ENCODE measurements at places on chromosomes 1 and 21.

- no peak overlapping the region for H3K27ac ChIP-seq
- H3K36me3 ChIP-seq = no peaks in the 10 kb centered on the region
- H3K4me1 ChIP-seq = no peaks in the 10 kb centered on the region
- H3K27me3 ChIP-seq = no peaks in the 10 kb centered on the region
- no peak for DNase-seq
- no peak overlapping the region for H3K4me3 ChIP-seq
Measured at GRCh38 chr1:218510153-218510772, 165.1 kb downstream of the TGFB2 start.

DNA sequence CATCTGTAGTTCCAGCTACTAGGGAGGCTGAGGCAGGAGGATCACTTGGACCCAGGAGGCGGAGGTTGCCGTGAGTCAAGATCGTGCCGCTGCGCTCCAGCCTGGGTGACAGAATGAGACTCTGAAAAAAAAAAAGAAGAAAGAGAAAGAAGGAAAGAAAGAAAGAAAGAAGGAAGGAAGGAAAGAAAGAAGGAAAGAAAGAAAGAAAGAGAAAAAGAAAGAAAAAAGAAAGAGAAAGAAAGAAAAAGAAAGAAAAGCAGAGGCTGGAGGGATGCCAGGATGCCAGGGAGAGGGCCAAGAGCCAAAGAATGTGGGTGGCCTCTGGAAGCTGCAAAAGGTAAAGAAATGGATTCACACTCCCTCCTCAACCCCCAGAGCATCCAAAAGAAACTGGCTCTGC, 8.2 kb upstream of the KCNE2 start:
- H3K27me3 ChIP-seq = peaks cover 2% of the 10 kb centered on the region
- H3K4me1 ChIP-seq = no peaks in the 10 kb centered on the region

DNA sequence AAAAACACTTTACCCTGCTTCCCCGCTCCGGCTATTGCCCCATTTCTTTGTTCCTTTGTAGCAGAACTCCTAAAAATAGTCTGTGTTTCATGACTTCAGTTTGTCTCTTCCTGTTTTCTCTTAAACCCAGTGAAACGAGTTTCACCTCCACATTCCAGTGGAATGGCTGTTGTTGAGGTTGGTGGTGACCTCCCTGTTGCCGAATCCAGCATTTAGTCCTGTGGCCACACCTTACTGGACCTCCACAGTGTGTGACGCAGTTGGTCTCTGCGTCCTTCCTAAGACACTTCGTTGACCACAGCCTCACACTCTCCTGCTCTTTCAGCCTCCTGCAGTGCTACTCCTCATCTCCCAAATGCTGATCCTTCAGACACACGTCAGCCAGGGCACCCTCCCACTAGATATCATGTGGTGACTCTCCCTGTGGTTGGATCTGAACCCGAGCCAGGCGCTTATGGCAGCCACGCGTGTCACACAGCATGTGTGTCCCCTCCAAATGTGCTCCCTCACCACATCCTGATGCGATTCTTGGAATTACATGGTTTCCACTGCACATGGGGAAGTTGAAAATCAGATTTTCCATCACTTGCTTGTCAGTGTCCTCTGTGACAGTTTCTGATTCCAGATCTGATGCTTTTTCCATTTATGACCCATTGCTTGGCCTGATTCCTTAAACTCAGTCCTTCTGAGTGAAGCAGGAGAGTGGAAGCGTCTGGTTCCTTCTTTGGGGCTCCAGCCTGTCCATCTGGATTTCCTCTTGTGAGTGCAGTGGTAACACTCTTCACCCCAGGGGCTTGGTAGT, 99.1 kb upstream of the ARTN start:
- peaks cover 16% of the 10 kb centered on the region for H3K4me1 ChIP-seq
- H3K27me3 ChIP-seq = no peaks in the 10 kb centered on the region
- H3K4me3 ChIP-seq = no peak overlapping the region
- H3K27ac ChIP-seq = no peak overlapping the region

DNA sequence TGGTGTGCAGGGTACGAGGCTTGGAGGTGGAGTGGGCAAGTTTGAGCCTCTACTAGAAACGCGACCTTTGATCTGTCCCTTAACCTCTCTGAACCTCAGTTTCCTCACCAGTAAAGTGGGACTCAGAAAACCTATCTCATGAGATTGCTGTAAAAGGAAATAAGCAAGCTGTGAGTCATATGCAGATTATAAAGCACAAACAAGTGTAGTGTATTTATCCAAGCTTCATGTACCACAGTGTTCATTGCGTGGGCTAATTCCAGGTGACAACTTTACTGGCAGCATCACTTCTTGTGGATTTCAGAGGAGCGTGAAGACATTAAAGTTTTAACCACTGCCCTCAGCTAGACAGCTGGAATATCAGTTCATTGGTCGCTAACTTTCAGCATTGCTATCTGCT, 44.4 kb downstream of the ZNF697 start:
- no peak overlapping the region for H3K27ac ChIP-seq
- H3K4me1 ChIP-seq = no peaks in the 10 kb centered on the region
- H3K27me3 ChIP-seq = no peaks in the 10 kb centered on the region

DNA sequence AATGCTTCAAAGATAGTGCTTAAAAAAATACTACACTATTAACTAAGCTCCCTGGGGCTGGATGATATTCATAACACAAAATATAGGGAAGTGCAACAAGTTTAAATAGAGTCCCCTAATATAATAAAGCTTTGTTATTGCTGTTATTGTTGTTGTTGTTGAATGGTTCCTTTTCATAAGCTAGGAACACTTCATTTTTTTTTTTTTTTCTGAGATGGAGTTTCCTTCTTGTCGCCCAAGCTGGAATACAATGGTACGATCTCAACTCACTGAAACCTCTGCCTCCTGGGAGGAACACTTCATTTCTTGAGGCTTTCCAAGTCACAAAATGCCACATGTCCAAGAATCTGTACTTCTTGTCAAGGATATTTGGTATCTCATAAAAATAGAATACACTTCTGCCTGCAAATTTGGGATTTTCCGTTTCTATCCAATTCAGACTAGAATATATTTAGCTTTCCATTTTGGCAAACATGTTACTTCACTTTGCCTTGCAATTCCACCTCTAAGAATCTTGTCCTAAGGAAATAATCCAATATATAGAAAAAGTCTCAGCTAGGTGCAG, 21.1 kb downstream of the WDR47 start:
- H3K4me1 ChIP-seq = no peaks in the 10 kb centered on the region
- H3K27ac ChIP-seq = no peak overlapping the region
- H3K27me3 ChIP-seq = no peaks in the 10 kb centered on the region

DNA sequence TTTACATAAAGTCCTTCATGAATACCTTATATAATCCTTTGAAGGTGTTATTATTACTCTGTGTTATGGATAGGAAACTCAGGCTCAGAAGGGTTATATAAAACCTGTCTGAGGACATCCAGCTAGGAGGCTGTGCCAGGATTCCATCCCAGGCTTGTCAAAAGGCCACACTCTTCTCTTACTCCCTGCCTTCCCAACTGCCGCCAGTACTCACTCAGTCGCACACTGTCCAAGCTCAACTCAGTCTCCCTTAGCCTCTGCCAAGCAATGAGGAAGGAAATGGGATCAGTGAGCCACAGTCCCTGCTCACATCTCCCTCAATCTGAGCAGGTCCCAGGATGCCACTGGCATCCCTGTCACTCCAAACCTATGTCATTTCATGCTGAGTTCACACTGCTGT, 94.4 kb downstream of the NAV1 start:
- DNase-seq = no peak
- no peak overlapping the region for H3K4me3 ChIP-seq
- no peaks in the 10 kb centered on the region for H3K27me3 ChIP-seq
- H3K36me3 ChIP-seq = no peaks in the 10 kb centered on the region
- no peak overlapping the region for H3K27ac ChIP-seq
- H3K4me1 ChIP-seq = no peaks in the 10 kb centered on the region

DNA sequence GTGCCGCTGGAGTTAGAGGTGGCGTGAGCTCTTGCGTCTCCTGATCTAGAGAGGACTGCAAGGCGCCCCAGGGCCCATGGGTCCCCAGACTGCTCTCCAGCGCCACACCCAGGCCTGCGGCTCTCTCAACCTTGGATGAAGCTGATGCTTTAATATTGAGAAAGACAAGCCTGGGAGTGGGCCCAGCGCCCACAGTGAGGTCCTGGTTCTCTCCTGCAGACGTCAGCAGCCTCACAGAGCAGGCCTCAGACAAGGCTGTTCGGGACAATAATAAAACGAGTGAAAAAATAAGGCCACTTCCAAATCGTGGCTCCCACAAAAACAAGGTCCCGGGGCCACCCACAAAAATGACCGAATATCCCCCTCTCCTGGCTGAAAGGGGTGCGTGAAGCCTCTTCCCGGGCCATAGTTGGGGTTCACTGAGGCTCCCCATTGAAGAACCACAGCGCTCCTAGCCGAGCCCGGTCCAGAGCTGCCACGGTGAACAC, 6.0 kb upstream of the DNMT3L start:
- no peak overlapping the region for H3K27ac ChIP-seq
- no peaks in the 10 kb centered on the region for H3K36me3 ChIP-seq
- no peaks in the 10 kb centered on the region for H3K4me1 ChIP-seq
- H3K27me3 ChIP-seq = no peaks in the 10 kb centered on the region
- no peak overlapping the region for H3K4me3 ChIP-seq

- no peaks in the 10 kb centered on the region for H3K4me1 ChIP-seq
- no peak for DNase-seq
- H3K4me3 ChIP-seq = no peak overlapping the region
- H3K27me3 ChIP-seq = no peaks in the 10 kb centered on the region
Measured at GRCh38 chr1:46399307-46399706, 5.2 kb downstream of the FAAH start.

DNA sequence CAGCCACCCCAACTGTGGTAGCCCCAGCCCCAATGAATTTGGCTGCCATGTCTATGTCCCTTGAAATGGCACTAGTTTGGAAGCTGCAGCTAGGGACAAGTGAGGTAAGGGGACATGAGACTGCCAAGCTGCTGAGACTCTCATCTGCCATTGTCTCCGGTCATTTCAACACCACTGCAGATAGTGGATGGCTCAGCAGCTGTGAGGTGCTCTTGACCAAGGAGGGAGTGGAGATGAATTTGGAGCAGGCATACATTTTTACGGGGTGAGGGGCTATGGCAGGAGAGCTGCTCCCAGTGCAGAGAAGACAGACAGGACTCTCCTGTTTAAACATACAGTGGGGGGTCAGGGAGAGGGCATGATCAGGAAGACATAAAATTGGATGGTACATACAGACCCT, 315.5 kb upstream of the CAMK1G start:
- H3K27me3 ChIP-seq = no peaks in the 10 kb centered on the region
- no peak overlapping the region for H3K4me3 ChIP-seq
- no peaks in the 10 kb centered on the region for H3K4me1 ChIP-seq
- H3K36me3 ChIP-seq = no peaks in the 10 kb centered on the region
- DNase-seq = no peak

DNA sequence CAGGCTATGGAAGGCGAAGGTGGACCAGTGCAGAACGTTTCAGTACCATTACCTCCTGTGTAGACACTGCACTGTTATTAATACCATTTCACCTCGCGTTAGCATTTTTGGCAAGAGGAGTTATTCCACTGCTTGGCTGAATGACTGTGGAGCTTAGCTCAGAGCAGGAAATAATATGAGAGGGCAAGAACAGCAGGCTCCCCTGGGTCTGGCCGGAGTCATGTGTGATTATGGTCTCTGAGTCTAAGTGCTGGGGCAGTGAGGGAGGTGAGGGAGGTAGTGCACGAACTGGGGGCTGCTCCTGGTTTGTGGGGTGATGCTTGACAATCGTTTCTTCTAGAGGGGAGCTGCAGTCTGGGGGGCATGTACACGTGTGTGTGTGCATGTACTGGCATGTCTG, 82.9 kb downstream of the MDM4 start:
- H3K4me3 ChIP-seq = no peak overlapping the region
- H3K4me1 ChIP-seq = no peaks in the 10 kb centered on the region
- no peaks in the 10 kb centered on the region for H3K36me3 ChIP-seq
- no peaks in the 10 kb centered on the region for H3K27me3 ChIP-seq
- DNase-seq = no peak

GRCh38 chr21:32538147-32538792, 47.1 kb downstream of the TCP10L start:
- no peak overlapping the region for H3K27ac ChIP-seq
- H3K4me1 ChIP-seq = peaks cover 15% of the 10 kb centered on the region

- H3K4me1 ChIP-seq = peaks cover 9% of the 10 kb centered on the region
- DNase-seq = no peak
- H3K27me3 ChIP-seq = no peaks in the 10 kb centered on the region
- no peak overlapping the region for H3K4me3 ChIP-seq
Measured at GRCh38 chr1:58950897-58951296, 167.1 kb upstream of the JUN start.

DNA sequence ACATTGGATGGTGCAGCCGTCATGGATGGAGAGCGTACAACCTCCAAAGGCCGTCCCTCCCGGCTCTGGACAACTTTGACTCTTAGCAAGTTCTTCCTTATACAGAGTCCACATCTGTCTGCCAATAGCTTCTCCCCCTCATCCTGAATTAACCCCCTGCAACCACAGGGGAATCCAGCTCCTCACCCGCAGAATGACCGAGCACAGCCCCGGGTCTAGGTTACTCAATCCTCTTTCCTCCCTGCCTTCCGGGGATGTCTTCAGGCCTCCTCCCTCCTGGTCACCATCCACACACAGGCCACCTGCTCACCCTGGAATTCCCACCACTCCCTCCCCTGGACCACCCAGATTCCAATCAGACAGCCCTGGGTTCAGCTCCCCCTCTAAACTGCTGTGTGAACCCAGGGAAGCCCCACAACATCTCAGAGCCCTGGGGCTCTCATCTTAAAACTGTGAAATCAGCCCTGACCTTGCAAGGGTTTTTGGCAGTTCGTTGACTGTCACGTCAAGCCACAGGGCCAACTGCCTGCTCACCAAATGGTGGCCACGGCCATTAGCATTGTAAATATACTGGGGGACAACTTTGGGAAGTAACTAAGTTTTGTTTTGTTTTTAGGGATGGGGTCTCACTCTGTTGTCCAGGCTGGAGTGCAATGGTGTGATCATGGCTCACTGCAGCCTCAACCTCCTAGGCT, 54.2 kb downstream of the HSPG2 start:
- DNase-seq = no peak
- no peaks in the 10 kb centered on the region for H3K36me3 ChIP-seq
- no peaks in the 10 kb centered on the region for H3K4me1 ChIP-seq
- H3K27ac ChIP-seq = no peak overlapping the region

DNA sequence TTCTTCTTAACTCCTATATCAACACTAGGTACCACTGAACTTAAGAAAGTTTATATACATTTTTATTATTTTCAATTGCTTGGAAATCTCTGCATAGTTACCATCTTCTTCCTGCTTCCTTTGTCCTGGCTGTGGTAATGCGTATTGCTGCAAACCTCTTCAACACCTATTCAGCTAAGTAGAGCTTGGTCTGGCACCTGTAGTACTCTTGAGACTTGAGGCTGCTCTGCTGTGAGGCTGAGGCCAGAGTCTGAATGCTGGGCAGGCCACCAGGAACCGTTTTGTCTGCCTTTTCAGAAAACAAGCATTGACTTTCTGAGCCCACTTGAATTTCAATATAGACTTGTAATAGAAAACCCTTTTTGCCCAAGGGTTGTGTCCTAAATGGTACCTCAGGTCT, 52.0 kb upstream of the RGS2 start:
- H3K36me3 ChIP-seq = no peaks in the 10 kb centered on the region
- H3K27me3 ChIP-seq = no peaks in the 10 kb centered on the region
- H3K4me1 ChIP-seq = no peaks in the 10 kb centered on the region
- H3K4me3 ChIP-seq = no peak overlapping the region
